ENCODE measurements at places on chromosomes 2 and 18.

- peak; percentile 97 for DNase-seq
These were observed 12.6 kb upstream of the KCMF1 start for GRCh38 chr2:84958135-84959059.

- no peak for DNase-seq
These were observed 16.2 kb downstream of the MTIF2 start for GRCh38 chr2:55252832-55253231.

DNA sequence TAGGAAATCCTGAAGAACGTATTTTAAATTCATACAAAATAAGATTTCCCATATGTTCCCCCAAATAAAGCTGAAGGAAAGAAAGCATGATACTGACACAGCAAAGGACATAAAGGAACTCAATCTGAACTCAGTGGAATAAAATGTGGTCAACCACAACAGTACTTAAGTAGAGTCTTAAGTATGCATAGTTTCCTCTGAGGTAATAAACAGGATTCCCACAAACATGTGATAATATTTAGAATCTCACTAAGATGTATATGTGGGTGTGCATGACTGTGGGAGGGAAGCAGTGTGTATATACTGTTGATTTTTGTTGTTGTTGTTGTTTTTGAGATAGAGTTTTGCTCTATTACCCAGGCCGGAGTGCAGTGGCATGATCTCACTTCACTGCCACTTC, 69.3 kb downstream of the NOL10 start:
- DNase-seq, result peak; percentile 88

- no peak for DNase-seq
These were observed 22.7 kb upstream of the OTOS start for GRCh38 chr2:240162939-240163714.

- no peak for DNase-seq
These were observed 1499.0 kb upstream of the TMEFF2 start for GRCh38 chr2:193693758-193694157.

DNA sequence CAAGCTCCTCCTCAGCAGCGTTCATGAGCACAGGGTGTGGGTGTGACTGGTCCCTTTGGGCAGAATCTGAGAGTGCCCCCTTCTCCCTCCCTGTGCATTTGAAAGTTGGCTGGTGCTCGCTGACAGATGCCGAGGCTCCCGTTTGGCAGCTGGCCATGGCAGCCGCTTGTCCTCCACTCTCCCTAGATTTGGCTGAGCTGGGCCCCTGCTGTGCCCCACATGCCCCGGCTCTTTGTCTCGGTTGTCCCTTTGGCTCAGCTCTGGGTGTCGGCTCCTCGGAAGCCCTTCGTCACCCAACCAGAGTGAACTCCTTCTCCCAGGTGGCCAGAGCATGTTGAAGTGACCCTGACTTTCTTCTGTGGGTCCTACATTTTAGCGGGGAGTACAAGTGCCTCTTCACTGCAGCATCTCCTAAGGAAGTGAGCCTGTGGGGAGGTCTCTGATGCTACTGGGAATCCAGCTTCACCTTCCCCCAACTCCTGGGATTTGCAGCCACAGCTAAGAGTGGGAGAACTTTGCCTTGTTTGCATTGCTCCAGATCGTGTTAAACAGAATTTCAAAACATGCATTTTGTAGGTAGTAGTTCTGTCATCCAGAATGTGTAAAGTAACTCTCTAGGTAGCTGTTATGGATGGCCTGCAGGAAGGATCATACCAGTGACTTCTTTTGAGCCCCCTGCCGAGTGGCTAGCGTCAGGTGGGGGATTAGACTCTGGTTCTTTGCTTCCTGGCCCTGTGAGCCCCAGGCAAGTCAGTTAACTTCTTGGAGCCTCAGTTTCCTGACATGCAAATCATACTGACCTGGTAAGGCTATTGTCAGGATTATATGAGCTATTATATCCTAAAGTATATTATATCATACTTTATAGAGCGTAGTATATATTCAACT, 24.2 kb downstream of the HPCAL1 start:
- DNase-seq, result no peak

GRCh38 chr2:106976548-106976947, 90.6 kb upstream of the ST6GAL2 start:
- DNase-seq, result no peak

DNA sequence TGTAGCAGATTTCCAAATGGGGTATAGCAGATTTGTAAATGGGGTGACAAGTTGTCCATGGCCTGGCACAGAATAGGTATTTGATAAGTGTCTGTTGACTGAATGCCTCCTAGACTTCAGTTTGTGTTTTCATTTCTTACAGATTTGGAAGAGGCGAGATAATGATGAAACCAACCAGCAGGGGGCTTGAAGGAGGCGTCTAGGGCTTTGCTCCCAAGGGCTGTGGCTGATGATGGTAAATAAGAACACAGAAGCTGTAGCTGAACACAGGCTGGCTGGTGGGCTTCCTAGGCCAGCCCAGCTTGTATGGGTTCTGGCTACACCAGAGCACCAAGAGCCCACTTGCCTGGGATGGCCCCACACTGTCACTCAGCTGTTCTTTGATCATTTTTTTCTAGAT, 19.4 kb downstream of the SFTPB start:
- DNase-seq, result peak; percentile 60

DNA sequence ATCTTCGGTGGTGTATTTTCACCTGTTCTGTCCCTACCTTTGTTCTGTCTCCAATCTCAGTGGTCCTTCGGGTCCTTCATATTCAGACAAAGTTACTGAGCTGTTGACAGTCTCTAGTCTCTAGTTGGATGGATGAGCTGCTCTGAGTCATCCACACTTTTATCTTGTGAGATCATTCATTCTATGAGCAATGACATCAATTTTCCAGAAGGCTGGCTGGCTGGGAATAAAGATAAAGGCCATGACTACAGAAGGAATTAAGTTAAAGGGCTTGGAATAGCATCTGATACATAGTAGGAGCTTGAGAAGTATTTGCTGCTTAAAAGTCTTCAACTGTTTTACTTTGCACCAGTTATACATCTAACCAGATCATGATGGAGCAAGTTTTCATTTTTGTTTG, 43.1 kb upstream of the SLC39A10 start:
- DNase-seq, result peak; percentile 96

DNA sequence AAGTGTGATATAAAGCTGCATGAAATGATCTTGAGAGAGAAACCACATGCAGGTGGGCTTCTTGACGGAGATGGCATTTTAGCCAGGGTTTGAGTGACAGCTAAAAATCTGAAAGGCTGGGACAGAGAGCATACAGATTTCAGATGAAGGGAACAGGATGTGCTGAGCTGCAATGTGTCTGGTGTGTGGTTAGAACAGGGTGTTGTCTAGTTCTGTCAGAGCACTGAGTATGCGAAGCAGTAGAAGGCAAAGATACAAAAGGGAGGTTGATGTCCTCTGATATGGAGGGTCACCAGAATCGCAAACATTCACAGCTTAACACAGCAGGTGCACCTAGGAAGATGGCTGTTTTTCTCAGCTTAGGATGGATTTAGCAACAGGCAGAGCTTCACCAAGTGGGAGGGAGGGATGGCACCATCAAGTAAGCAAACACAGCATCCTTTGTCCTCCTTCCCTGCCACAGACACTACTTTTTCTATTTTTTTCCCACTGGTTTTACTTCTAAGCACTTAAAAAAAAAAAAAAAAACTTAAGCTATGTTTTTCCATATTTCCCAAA, 182.5 kb downstream of the TMX3 start:
- no peak for DNase-seq

- DNase-seq, result no peak
These were observed 118.9 kb downstream of the RDH14 start for GRCh38 chr2:18441583-18441982.

DNA sequence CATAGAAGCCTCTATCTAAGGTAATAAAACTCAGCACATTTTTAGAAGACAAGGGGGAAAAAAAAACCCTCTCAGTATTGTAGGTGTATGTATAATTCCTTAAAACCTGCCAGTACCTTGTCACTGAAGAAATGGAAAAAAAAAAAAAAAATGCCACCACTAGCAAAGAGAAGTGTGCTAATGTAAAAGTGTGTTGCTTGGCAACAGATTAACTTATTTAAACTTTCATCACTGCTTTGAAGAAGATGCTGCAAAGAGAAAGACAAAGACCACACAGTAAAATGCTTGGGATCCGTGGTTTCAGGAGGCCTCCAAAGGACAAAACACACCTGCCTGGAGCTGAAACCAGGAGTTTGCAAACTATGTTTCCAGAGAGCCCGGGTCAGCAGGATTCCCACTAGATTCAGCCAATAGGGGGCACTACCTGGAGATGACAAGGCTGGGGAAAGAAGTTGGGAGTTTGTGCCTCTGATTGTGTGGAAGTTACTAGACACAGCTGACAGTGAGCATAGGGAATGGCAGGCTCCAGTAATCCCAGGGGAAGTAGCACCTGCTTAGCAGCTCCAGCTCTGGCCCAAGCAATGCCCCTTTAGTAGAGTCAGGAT, 169.1 kb upstream of the TRIB2 start:
- no peak for DNase-seq

DNA sequence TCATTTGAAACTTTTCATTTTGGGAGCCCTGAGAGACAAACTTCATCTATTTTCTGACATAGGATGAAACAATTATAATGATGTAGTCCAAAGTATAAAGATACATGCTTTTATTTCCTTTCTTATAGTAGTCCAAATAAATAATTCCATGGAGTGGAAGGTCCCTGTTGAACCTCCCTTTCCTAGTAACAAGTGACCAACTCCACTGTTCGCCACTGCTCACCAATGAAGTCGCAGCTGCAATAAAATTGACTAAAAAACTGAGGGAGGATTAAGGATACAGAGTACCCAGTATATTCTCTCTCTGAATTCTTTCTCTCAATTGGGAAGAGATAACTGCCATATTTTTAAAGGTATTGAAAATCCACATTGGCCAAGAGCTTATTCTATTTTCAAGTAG, 14.1 kb downstream of the SERPINB7 start:
- DNase-seq, result no peak

DNA sequence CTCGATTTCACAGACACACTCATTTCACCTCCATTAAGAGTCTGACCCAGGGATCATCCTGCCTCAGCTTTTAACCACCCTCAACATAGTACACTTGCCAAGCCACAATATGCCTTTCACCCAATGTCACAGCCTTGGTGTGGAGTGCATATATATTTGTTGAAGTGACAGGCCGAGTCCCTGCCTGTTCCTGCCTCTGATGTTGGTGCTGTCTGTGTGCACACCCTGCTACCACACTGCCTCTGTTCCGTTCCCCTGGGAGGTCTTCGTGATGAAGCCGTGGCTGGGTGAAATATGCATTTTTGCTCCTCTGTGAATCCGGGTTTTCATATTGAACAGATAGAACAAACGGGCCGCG, 90.3 kb downstream of the RNF144A start:
- no peak for DNase-seq
